ENCODE measurements at places on chromosomes 2 and 18.

GRCh38 chr2:156675896-156676295 lies 239.7 kb downstream of the GPD2 start:
- DNase-seq, result no peak

- no peak for DNase-seq
Measured at GRCh38 chr2:161090411-161090810, 69.8 kb upstream of the TANK start.

- no peak for DNase-seq
Measured at GRCh38 chr2:100615471-100615870, 52.7 kb downstream of the PDCL3 start.

- no peak for DNase-seq
Measured at GRCh38 chr2:70956141-70956540, 20.4 kb downstream of the ATP6V1B1 start.

DNA sequence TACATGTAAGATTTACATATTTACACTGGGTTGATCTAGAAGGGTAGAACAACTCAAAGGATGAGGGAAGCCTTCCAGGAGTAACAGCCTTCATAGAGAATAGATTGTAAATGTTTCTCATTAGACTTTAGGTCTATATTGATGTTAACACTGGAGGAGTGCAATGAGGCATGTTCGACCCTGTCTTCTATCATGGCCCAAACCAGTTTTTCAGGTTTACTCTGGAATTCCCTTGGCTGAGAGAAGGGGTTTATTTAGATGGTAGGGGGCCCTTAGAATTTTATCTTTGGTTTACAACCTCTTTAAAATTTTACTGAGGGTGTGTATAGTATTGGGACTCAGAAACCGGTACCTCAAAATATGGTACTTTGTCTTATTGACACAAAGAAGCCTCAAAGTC lies 634.9 kb upstream of the PIK3C3 start:
- DNase-seq, result no peak

GRCh38 chr2:18834341-18834740 lies 245.0 kb upstream of the NT5C1B start:
- DNase-seq, result no peak
